ENCODE measurements at places on chromosomes 5 and 9. TPM values are rescaled to one million over a fixed set of nuclear protein-coding genes. Genes with fewer than 3 reads are reported as not detected.

CCNJL gene
- 0.85 TPM for total RNA-seq

ARHGAP26 gene
- total RNA-seq = 2.3 TPM

C9orf153 gene
- total RNA-seq = 0.56 TPM

GDA gene
- total RNA-seq = not detected

DMRT2 gene
- not detected for total RNA-seq

PRELID1 gene
- total RNA-seq = 167 TPM

TNFSF15 gene
- total RNA-seq = 1.5 TPM

SPARC gene
- 869 TPM for total RNA-seq

RLN2 gene
- not detected for total RNA-seq

SOHLH1 gene
- total RNA-seq = not detected

ARID3C gene
- total RNA-seq = under 0.01 TPM

RXRA gene
- total RNA-seq = 14.8 TPM

BARX1 gene
- total RNA-seq = under 0.01 TPM

CDX1 gene
- total RNA-seq = 0.38 TPM

C5 gene
- 3.7 TPM for total RNA-seq

CFAP77 gene
- not detected for total RNA-seq

IFNA13 gene
- total RNA-seq = not detected

RNF208 gene
- 0.28 TPM for total RNA-seq

IRX2 gene
- 0.56 TPM for total RNA-seq

NXNL2 gene
- total RNA-seq = 2.5 TPM

ISL1 gene
- total RNA-seq = not detected

ZDHHC12 gene
- 39.9 TPM for total RNA-seq

ANKRD18A gene
- total RNA-seq = under 0.01 TPM

DELE1 gene
- 22.2 TPM for total RNA-seq

SPATA31E1 gene
- total RNA-seq = not detected

CEMIP2 gene
- total RNA-seq = 63.7 TPM

UNC5A gene
- under 0.01 TPM for total RNA-seq

PDLIM4 gene
- 33.0 TPM for total RNA-seq

ENC1 gene
- 146 TPM for total RNA-seq

ERCC6L2 gene
- total RNA-seq = 63.1 TPM

CATSPER3 gene
- not detected for total RNA-seq

NACC2 gene
- total RNA-seq = 16.1 TPM

FAM78A gene
- 1.2 TPM for total RNA-seq

PTPRD gene
- 2.3 TPM for total RNA-seq

CYLC2 gene
- not detected for total RNA-seq

AQP3 gene
- 0.85 TPM for total RNA-seq

ZNF883 gene
- 6.2 TPM for total RNA-seq

SYNPO gene
- 7.3 TPM for total RNA-seq

POLR1E gene
- 31.3 TPM for total RNA-seq

DMRTA1 gene
- under 0.01 TPM for total RNA-seq

LCN9 gene
- not detected for total RNA-seq

SMAD5 gene
- 48.2 TPM for total RNA-seq

ALDH1A1 gene
- 5.1 TPM for total RNA-seq

WHRN gene
- 0.56 TPM for total RNA-seq

MELK gene
- 7.0 TPM for total RNA-seq

KCNIP1 gene
- not detected for total RNA-seq

S100Z gene
- total RNA-seq = not detected

SDHA gene
- 83.2 TPM for total RNA-seq

DIRAS2 gene
- not detected for total RNA-seq

RGS7BP gene
- 0.85 TPM for total RNA-seq

EMB gene
- 15.9 TPM for total RNA-seq

SPATA31A5 gene
- not detected for total RNA-seq

SPATA31A3 gene
- total RNA-seq = not detected

GKAP1 gene
- total RNA-seq = 0.56 TPM

CCL27 gene
- total RNA-seq = not detected

EGR1 gene
- total RNA-seq = 3.3 TPM

CSF1R gene
- 0.56 TPM for total RNA-seq

OMD gene
- not detected for total RNA-seq
